T-helper 2 cell treated with Interferon-gamma antibody and Interleukin-4, amounts not matched to agents 5 μg/mL and 100 μg/mL, for 36 hours (primary cell): ENCODE measurements at places on chromosomes 6 and 20.

GRCh38 chr20:2800521-2801285 is at the start of gene CPXM1:
Gene CPXM1 (minus strand): TSS chr20:2800627. CDS start chr20:2800572, 55 bp downstream.
- no peak for DNase-seq

- no peak for DNase-seq
Measured at GRCh38 chr20:21705575-21706260, at the start of gene PAX1. Gene PAX1 (plus strand): TSS chr20:21705664. CDS start chr20:21705713, 49 bp downstream.

DNA sequence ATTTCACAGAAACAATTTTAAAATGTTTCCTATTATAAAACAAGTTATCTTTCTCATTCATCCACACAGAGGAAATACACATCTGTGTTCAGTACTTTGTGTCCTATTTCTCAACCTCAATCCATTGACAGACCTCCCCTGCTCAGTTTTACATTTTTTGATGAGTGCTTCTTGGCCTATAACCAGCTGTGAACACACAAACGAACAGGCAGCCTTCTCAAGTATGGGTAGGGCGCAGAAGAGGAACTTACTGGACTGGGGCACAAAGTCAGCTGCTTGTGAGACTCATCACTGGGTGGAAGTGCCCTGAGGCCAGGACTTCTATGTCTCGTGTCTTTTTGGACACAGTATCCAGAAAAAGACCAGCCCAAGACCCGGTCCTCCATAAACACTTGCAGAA is 2.8 kb downstream of the RPS6KA2 start:
- no peak for DNase-seq

DNA sequence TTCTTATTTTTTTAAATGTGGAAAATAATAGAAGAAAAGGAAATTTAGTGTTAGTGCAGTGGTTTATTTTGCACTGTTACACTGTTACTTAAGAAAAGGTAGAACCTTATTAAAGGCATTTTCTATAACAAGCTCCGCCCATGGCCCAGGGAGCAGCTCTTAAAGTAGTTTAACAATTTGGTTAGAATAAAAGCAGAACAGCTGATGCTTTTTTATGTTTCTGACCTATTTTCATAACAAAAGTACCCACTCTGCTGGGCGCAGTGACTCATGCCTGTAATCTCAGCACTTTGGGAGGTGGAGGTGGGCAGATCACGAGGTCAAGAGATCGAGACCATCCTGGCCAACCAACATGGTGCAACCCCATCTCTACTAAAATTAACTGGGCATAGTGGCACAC is 32.6 kb downstream of the DSTN start:
- DNase-seq = no peak

DNA sequence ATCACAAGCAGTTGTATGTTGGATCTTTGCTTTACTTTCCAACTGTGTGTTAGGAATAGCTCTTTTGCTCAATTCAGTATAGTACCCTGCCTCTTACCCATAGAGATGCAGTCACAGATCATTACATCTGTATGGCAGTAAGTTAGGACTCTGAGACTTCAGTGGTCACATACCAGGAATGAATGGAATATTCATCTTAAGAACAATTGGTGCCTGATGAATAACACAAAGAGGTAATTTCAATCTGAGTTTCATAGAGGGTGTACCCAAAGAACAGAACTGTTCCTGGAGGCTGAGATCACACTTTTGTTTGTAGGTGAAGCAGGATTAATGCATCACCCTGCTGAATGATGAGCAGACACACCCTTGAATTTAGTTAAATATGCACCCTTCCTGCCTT is 28.7 kb upstream of the KIF13A start:
- DNase-seq = no peak

DNA sequence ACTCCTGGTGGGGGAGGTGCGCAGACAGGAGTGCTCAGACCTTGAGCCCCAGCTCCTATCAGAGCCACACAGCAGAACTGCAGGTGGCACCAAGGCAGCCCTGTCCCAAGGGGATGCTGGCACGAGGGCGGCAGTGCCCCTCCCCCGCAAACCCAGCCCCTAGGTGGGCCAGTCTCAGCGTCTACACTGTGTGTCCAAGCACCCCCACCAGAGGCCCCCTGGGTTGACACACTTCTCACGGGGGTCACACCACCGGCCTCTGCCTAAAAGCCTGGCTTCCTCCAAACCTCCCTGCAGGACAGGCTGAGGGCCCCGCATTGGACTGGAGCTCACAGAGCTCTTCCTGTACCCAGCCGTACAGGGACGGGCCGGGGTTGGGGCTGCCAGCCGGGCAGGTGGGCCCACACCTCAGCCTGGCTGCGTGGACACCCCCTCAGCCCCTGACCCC is 8.1 kb downstream of the SLC2A4RG start:
- DNase-seq = no peak

DNA sequence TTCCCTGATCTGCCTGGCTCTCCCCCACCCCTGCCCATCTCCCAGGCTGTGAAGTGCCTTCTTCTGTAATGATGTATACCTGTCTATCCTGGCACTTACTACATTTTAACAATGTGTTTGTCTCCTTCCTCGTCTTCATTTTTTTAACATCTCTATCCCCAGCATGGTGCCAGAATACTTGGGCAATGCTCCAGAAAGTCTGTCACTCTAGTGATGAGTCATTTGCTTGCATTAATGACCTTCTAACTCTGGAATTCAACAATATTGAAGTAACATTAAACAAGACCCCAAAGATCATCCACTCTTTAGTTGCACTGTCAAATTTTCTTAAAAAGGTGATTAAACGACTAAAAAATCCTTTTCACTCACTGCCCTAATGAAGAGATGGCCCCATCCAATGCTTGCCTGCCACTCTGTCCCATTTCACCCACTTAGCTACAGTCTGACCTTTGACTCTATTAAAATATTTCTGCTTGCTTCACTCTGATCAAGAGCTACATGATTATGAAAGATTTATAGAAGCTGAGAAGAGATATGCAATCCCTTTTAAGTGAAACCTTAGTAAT is 7.7 kb upstream of the KLHL31 start:
- DNase-seq = no peak

DNA sequence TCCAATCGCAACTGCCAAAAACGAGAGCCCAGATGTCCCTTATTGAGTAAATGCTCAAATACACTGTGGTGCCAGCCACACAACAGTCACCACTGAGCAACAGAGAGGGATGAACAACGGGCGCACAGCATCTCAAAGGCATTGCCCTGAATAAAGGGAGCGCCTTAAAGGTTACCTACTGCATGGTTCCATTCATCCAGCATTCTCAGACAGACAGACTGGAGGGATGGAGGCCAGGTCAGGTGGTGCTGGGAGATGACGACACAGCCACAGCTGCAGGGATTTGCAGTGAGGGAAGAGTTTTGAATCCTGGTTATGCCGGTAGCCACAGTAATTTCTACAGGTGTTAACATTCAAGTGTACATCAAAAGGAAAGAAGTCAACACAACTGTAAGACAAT is 615.5 kb upstream of the AGPAT4 start:
- DNase-seq = no peak

- DNase-seq = no peak
Measured at GRCh38 chr6:74492587-74492986, 713.3 kb downstream of the COL12A1 start.

DNA sequence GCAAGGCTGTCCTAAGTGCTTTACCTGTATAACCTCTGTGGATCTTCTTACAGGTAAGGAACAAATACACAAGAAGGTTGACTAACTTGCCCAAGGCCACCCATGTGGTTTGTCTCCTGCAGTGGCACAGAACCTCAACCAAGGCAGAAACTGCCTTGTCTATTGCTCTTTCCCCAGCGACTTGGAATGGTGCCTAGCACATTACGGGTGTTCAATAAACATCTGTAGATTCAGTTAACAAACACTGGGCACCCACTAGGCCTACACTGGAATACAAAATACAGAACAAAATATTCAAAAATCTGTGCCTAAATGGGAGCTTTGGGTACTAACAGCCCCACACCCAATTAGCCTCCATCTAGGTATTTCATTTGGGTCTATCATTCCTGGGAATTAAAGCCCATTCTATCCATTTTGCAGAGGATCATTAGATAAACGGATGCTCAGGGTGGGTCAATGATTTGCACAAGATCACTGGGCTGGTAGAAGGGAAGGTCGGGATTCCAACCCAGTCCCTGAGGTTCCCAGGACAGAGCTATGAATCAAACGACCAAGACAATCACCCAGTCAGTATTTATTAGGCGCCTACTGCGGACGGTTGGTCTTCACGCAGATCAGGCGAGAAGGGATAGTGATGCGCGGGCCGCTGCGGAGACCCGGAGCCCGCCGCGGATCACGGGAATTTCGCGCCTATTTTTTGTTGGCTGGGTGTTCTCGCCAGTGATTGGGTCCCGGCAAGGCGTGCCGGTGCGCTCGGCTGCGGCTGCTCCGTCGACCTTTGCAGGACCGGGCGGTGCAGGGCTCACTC is at the start of gene STK35:
TSS of gene STK35 (plus strand) at position 771 of the 808 bp plus-strand sequence. CDS start 55 bp downstream, outside the sequence.
- DNase-seq = peak; percentile 71

- DNase-seq = no peak
Measured at GRCh38 chr6:154298297-154298696, 58.3 kb downstream of the IPCEF1 start.

GRCh38 chr20:43722153-43722505 is 4.7 kb downstream of the GTSF1L start:
- DNase-seq = peak; percentile 42

- no peak for DNase-seq
Measured at GRCh38 chr20:52004715-52005114, 186.9 kb downstream of the ZFP64 start.

DNA sequence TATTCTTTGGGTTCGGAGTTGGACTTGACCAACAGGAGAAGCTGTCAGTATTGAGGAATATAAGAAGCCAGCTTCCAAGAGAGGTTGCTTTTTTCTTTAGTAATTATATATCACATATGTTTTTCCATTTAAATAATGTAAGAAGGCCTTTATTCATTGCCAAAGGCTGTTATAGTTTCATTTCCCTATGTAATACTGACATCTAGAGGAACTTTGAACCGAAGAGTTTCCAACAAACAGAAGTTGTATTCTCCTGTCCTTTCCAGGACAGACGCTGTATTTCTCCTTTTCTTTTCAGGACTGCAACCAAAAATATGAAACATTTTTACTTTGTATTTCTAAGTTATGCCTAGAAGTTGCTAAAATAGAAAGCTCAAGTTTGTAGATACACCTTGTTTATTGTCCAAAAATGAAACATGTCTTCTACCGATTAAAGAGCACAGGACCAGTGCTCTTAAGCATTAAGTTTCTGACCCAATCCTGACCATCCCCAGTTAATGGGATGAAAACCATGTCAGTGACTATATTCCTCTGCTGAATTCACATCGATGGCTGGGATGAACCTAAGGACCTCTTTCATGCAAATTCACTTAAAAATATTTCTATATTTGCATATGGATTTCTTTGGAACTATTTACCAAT is 55.1 kb downstream of the MYLK4 start:
- no peak for DNase-seq

- no peak for DNase-seq
Measured at GRCh38 chr6:44399991-44400390, 12.5 kb downstream of the CDC5L start.

DNA sequence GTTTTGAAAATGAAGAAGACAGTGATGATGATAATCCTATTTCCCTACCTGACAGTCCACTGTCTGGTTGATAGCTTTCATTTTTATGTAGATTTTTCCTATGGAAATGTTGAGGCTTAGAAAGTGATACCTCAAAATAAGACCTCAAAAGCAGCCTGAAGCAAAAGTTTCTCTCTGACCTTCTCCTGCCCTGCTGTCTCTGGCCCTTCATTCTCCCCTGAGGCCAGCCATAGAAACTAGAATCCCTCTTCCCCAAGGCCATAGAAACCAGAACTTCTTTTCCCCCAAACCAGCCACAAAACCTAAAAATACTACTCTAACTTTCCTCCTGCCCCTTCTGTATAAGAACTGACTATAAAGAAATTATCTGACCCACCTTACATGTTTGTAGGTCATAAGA is 52.6 kb upstream of the GCM1 start:
- DNase-seq = no peak

GRCh38 chr6:137097057-137097456 is 52.3 kb upstream of the IL20RA start:
- DNase-seq = no peak

GRCh38 chr6:95431637-95432228 is 145.6 kb upstream of the MANEA start:
- DNase-seq = no peak
